Inflammatory macrophage treated with lipopolysaccharide for 4 hours (primary cell): ENCODE measurements at places on chromosomes 7 and 10.

DNA sequence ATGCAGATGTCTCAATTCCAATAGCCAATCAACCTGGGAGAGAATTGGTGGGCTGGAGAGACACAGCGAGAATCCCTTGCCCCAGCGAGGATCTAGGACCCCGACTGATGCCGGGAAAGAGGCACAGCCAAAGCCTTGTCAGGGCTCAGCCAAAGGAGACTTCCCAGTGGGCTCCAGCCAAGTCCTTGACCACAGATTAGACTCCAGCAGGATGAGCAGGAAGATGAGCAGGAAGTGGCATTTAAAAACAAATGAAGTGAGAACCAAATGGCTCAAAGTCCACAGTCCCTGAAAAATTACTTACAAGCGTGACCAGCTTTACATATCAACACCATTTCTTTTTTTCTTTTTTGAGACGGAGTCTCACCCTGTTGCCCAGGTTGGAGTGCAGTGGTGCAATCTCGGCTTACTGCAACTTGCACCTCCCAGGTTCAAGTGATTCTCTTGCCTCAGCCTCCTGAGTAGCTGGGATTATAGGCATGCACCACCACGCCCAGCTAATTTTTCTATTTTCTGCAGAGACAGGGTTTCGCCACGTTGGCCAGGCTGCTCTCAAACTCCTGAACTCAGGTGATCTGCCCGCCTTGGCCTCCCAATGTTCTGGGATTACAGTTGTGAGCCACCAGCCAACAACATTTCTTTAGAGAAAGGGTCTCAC lies 40.2 kb downstream of the CTBP2 start:
- no peak for DNase-seq

- DNase-seq: peak; percentile 91
These were observed 77.5 kb upstream of the CACUL1 start for GRCh38 chr10:118832241-118832651.

GRCh38 chr7:42621543-42622219 lies 290.2 kb downstream of the C7orf25 start:
- no peak for DNase-seq

DNA sequence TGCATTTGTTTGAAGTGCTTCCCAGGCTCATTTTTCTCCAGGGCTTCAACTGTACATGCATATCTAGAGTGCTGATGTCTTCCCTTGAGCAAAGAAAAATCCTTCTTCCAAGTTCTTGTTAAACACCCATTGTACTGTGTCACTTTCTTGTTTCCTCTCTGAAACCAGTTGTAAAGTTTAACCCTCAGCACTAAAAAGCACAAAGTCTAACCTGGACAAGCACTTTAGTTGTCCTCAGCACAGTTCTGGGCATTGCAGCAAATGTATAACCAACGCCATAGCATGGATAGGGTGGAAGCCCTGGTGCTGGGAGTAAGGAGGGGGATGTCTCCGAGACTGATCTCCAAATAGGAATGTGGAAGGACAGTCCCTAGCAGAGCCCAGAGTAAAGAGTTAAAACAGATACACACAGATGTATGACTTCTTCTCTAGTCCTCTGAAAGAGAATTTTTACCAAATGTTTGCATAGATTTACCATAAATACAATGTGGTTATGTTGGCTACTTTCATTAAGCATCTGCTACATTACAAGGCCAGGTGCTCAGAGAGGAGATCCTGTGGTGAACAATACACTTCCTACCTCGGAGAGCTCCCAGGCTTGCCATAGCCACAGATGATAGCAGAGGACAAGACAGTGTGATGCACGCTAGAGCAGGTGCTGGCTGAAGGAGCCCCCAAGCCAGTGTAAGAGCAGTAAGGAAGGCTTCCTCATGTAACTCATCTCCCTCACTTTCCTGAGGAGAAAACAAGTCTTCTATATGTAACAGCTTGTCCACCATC lies 57.0 kb downstream of the DNAJC12 start:
- no peak for DNase-seq

GRCh38 chr7:87171282-87171934 lies 19.2 kb downstream of the DMTF1 start:
- DNase-seq: no peak

GRCh38 chr7:94303695-94304094 lies 91.0 kb upstream of the COL1A2 start:
- no peak for DNase-seq

DNA sequence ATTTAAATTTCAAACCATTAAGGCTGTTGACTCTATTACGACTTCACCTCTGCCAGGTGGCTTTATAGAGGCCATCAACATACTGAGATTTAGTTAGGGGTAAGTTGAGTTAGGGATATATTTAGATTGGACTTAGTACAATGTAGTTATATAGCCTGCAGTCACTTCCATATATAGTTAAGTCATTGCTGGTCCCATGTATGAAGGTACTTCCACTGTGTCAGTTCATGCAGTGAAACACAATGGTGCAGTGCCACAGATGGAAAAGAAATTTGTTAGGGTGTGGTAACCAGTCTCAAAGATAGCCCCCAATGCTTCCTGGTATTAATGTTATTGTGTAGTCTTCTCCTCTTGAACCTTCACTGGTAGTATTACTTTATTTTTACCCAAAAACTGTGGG lies 12.6 kb upstream of the TSPAN13 start:
- DNase-seq: no peak
